ENCODE measurements at places on chromosomes 1 and 21. TPM values are rescaled to one million over a fixed set of nuclear protein-coding genes. Genes with fewer than 3 reads are reported as not detected.

The TAS1R1 gene
- not detected for total RNA-seq

The BSDC1 gene
- total RNA-seq: 40.3 TPM

The FYB2 gene
- not detected for total RNA-seq

The PADI1 gene
- not detected for total RNA-seq

The AKR7A2 gene
- 159 TPM for total RNA-seq

The SYT14 gene
- 0.19 TPM for total RNA-seq

The ANGPTL7 gene
- 0.34 TPM for total RNA-seq

The DAB1 gene
- total RNA-seq: 0.87 TPM

The CRB1 gene
- total RNA-seq: 0.15 TPM

The SELENBP1 gene
- 106 TPM for total RNA-seq

The BSND gene
- total RNA-seq: not detected

The BTBD8 gene
- total RNA-seq: 2.1 TPM
